ENCODE measurements at places on chromosomes 11 and 22. TPM values are rescaled to one million over a fixed set of nuclear protein-coding genes. Genes with fewer than 3 reads are reported as not detected.

OR52A1 gene
- not detected for total RNA-seq

ROBO4 gene
- total RNA-seq: not detected

APOA5 gene
- total RNA-seq: not detected

DNA sequence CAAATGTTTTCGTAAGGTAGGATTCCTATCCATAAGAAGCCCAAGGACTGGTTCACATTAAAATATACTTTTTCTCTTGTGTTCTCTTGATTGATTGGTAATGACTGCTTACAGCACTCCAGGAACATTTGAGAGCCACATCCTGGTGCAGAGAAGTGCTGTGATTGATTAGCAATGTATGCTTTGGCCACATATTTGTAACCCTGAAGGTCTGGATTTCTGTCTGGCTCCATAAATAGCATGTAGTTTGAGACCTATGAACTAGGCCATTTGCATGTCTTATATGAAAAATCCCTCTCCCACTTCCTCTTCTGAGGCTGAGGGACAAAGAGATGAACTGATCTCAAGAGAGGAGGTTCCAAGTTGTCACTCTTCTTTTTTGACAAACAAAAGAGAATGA is 49.3 kb upstream of the CD44 start:
- H3K4me1 ChIP-seq: peaks cover 30% of the 10 kb centered on the region
- DNase-seq: no peak
- H3K27me3 ChIP-seq: no peaks in the 10 kb centered on the region
- peaks cover 5% of the 10 kb centered on the region for H3K36me3 ChIP-seq
- no peak overlapping the region for H3K4me3 ChIP-seq

GRCh38 chr11:121654259-121654842 is 201.6 kb upstream of the SORL1-AS1 start:
- no peaks in the 10 kb centered on the region for H3K36me3 ChIP-seq
- peaks cover 17% of the 10 kb centered on the region for H3K27me3 ChIP-seq
- peaks cover 31% of the 10 kb centered on the region for H3K4me1 ChIP-seq
- no peak for DNase-seq

DNA sequence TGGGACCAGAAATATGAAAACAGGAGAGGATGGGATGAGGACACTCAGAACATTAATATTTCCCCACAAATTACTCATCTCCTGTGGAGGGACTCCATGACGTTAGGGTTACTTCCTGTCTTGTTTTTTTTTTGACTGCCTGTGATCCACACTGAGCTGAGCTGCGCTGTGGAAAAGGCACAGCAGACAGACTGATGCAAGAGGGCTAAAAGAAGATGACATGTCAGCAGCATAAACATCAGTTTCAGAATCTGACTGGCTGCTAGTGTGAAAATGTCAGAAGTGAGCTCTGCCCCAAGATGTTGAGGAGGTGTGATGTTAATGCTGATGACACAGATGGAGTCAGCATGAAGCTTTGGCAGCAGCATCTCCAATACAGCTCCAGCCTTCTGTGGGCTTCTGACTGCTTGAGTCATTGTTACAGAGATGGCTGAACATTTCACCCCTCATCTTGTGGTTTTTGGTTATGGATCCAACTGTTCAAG is 286.8 kb downstream of the BLID start:
- H3K4me3 ChIP-seq: no peak overlapping the region
- no peaks in the 10 kb centered on the region for H3K27me3 ChIP-seq
- no peaks in the 10 kb centered on the region for H3K36me3 ChIP-seq
- no peak overlapping the region for H3K27ac ChIP-seq
- DNase-seq: no peak

- DNase-seq: no peak
- H3K36me3 ChIP-seq: no peaks in the 10 kb centered on the region
- peaks cover 8% of the 10 kb centered on the region for H3K27me3 ChIP-seq
Observed at GRCh38 chr11:57343825-57344224, 5.7 kb downstream of the P2RX3 start.

DNA sequence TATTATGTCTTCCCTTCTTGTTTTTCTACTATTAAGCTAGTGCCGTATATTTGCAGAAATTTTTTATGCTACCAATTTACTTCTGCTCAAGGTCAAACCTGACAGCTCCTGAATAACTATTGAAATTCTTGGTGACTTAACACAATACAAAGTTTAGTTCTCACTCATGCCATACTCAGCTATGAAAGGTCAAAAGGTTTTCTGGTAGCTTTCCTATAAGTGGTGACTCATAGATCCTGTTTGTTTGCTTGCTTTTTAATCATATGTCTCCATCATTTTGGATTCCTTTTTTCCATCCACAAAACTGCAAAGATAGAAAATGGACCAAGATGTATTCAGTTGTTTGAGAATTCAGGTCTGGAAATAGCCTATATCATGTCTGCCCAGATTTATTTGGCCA is 855.8 kb upstream of the LRRC4C start:
- H3K27ac ChIP-seq: no peak overlapping the region
- no peak for DNase-seq
- no peaks in the 10 kb centered on the region for H3K4me1 ChIP-seq
- no peak overlapping the region for H3K4me3 ChIP-seq

All from activated T-helper 1 cell treated with anti-CD3 and anti-CD28 coated beads, Interleukin-12 subunit alpha, Interleukin-12 subunit beta, Interleukin-2, Interleukin-4 antibody, amounts not matched to agents 30 ng/mL and 10 ng/mL and 1 ng/mL, durations not matched to agents 14 hours and 24 hours and 36 hours (primary cell).